ENCODE measurements at places on chromosomes 7 and 10.

DNA sequence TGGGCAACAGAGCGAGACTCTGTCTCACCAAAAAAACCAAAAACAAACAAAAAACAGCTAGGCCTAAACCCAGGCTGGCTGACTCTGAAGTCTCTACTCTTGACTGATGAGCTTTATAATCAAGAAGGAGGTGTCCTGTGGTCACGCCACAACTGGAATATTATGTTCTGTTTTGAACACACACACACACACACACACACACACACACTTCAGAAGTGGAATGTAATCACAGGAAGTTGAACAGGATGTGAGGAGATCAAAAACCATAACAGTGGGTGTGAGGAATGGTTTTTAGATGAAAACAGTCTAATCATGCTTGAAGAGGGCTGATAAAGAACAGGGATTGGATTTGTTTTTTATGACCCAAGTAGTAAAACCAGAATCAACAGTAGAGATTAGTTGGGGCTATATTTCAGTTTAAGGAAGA lies 51.1 kb upstream of the IL6 start:
- no peak for DNase-seq

DNA sequence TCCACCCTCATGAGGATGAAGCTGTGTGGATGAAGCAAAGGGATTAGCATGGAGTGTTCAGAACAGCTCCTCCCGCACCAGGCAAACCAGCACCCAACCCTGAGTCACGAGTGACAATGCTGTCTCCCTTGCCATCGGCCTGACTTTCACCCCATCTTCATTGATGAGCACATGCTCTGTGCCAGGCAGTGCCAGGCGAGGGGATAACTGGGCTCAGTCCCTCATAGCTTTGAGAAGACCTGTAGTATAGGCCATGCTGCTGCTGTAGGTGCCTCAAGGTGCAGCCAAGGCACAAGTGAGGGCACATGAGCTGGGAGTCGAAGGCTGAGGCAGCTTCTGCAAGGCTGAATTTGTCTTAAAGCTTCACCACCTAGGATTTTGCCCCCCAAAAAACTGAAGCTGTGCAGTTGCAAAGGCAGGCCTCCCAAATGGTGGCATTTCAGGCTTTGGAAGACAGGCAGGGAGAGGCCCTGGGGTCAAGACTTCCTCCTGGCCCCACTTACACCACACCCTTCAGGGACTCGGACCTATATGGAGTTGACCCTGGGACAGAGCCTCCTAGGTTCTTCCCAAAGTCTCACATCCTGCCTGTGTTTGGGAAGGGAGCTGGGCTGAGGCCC lies 54.2 kb upstream of the GDF10 start:
- DNase-seq, result no peak

GRCh38 chr7:19648791-19649190 lies 60.0 kb downstream of the POLR1F start:
- DNase-seq, result no peak

DNA sequence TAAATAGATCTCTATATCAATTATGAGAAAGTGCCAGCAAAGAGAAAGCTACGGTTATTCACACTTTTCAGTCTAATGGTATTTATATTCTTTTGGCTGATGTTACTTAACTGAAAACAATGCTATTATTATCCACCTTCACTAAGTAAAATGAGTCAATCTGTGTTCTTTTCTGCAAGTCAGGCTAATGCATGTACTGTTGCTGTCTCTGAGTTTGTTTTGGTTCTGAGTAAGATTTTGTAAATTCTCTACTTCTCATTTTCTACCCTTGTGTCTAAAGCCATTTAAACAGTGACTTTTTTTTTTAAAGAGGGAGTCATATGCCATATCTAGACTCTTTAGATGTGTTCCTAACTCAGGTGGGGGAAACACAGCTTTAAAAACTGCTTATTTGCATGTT lies 7.5 kb downstream of the VWC2 start:
- DNase-seq, result no peak

DNA sequence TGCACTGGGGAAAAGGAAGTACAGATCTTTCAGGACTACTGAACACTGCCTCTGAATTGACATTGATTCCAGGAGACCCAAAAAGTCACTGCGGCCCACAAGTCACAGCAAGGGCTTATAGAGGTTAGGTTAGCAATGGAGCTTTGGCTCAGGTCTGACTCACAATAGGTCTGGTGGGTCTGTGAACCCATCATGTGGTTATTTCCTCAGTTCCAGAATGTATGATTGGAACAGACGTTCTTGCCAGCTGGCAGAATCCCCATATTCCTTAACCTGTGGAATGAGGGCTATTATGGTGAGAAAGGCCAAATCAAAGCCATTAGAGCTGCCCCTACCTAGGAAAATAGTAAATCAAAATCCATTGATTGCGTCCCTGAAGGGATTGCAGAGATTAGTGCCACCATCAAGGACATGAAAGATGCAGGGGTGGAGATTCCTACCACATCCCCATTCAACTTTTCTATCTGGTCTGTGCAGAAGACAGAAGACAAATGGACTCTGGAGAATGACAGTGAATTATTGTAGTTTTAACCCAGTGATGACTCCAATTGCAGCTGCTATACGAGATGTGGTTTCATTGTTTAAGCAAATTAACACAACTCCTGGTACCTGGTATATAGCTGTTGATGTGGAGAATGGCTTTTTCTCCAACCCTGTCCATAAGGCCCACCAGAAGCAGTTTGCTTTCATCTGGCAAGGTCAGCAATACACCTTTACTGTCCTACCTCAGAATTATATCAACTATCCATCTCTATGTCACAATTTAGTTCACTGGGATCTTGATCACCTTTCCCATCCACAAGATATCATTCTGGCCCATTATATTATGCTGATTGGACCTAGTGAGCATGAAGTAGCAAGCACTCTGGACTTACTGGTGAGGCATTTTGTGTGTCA lies 44.5 kb upstream of the PIK3CG start:
- no peak for DNase-seq

DNA sequence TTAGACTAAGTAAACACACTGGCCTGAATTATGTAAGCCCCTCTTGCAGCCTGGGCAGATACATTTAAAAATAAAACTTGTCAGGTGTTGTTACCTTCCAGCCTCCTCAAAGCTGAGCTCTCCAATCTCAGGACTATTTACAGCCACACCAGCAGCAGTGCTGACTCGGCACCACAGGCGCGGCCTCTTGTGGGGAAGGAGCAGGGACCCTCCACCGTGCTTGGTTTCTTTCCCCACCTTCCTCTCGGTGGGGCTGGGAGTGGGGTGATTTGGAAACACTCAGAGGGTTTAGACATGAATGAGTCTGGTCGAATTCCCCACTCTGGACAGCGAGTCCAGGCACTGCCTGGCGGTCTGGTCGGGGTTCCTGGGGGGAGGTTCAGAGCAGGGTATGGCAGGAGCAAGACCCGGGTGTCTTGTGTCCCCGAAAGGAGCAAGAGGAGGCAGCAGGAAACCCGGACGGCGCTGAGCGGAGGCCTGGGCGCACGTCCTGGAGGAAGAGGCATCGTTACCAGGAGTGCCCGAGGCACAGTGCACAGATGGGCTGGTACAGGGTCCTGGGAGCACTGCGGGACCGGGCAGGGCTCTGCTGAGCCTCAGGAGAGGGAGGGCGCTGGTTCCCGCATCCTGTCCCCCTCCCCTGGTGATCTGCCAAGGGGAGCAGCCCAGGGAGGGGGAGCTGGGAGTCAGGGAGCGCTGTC lies 29.2 kb upstream of the CFAP46 start:
- DNase-seq, result no peak

DNA sequence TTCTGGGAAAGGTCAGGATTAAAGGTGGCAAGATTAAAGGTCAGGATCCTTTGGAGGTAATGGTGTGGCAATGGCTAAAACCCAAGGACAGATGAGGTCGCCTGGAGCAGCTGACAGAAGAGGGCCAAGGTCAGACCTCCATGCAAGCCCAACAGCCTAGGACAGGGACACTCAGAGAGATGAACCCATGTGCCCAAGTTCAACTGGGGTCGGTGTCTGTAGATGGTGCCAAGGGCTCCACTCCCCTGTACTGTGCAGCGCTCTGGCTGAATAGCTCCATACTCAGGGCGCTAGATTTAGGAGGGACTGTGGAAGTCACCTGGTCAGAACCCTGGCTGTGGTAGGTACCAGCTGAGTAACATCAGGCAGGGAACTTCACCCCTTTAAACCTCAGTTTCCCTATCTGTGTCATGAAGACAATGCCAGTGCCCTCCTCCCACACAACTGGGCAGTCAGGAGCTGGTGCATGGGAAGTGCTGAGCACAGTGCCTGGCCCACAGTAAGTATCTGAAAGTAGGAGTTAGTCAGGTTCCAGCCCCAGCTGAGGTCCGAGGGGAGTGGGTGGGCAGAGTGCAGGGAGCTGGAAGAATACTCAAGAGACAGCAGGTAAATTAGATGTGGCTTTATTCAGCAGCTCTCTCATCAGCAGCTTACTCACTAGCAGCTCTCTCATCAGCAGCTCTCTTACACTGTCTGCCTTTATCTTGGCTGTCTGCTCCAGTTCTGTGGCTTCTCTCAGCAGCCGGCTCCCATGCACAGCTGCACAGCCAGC lies 327.1 kb downstream of the GLRX3 start:
- no peak for DNase-seq

GRCh38 chr7:110461621-110462020 lies 629.3 kb upstream of the LRRN3 start:
- DNase-seq, result no peak

GRCh38 chr10:118394301-118395200 lies 52.4 kb upstream of the FAM204A start:
- DNase-seq, result no peak

DNA sequence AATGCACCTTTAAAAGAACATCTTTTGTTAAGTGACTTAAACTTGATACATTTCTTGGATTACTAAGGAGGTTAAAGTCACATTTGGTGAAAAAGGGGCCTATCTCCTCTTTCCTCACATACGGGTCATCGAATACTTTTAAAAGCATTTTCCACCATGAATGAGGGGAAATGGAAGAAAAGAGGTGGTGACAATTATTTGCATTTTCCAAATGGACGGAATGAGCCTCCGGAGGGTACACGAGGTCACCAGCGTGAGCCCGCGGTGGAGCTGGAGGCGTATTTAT lies 1.0 kb upstream of the BMPR1A start:
- no peak for DNase-seq

DNA sequence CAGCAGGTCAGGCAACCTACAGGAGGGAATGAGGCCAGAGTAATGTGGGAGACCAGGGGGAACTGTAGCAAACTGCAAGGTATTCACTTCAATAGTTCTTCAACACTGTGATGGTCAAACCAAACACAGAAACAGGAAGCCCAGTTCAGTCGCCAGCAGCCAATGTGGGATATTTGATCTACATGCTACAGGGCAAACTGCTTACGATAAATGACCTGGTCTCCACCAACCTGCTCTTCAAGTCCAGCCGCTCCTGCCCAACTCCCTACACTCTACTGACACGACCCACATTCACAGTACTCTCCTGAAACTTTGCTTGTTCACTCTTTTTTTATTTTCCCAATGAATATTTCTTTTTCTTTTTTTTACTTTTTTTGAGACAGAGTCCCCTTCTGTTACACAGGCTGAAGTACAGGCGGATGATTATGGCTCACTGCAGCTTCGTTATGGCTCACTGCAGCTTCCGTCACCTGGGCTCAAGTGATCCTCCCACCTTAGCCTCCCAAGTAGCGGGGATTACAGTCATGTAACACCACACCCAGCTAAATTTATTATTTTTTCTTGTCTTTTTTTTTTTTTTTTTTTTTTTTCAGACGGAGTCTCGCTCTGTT lies 42.1 kb downstream of the MDH2 start:
- no peak for DNase-seq

DNA sequence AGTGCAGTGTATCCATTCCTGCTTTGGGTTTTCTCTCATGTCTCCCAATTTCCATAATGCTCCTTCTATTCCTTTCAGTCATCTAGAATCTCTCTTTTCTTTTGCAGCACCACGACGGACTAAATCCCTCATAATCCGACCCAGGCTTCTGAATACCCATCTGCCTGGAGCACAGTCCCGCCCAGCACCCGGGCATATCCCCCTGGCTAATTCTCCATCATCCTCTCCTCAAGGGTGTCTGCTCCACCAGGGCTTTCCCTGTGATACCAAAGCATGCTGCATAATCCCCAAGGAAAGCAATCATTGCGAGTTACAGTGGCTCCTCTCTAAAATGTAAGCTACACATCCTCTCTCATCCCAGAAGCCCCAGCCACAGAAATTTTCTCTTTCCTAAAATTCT lies 321.9 kb downstream of the CCDC3 start:
- no peak for DNase-seq

- no peak for DNase-seq
Measured at GRCh38 chr10:22976534-22976933, 48.7 kb downstream of the ARMC3 start.

DNA sequence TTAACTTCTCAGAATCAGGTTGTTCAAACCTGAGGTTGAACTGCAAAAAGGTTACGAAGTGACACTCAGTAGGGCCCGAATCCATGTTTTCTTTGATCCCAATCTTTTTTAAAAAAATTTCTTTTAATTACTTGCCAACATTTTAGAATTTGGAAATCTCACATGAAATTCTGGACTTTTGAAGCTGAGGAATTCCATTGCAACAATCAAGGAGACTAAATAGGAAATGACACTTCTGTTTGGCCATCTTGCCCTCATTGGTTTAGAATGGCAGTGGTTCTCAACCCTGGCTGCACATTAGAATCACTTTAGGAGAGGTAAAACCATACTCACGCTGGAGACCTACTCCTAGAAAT lies 471 bp upstream of the TOMM7 start:
- DNase-seq, result no peak

DNA sequence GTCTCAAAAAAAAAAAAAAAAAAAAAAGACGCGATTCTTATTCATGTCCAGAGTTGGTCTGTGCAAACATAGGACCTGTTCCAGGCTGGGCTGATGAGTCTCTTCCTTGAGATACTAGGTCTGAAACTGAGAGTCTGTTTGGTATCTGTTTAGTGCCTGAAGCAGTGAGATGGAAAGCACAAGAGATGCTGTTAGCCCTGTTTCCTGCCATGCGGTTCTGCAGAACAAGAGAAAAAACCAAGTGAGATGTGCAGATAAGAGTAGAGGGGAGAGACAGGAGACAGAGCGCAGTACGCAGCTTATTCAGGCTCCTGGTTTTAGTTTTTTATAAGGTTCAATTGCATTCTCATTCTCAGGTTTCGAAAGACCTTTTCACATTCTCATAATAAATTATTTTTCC lies 85.8 kb upstream of the PRKCQ start:
- no peak for DNase-seq

GRCh38 chr7:141359262-141359661 lies 191.9 kb upstream of the AGK start:
- DNase-seq, result no peak

DNA sequence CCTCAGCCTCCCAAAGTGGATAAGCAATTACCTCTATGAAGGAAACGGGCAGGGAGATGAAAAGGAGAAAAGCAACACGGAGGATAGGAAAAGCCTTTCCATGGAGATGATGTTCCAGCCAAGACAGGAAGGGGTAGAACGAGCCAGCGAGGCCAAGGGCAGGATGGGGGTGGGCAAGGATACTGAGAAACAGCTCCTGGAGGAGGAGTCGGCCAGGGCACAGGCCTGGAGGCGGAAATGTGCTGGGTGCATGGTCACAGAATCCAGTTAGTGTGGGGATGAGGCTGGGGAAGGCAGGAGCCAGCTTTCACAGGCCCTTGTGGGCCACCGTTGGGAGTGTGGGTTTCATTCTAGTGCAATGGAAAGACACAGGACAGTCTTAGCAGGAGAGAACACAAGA lies 162.6 kb downstream of the JAZF1 start:
- no peak for DNase-seq

Measured in left ventricle myocardium inferior (tissue), 1 donor.